ENCODE measurements at places on chromosomes 2 and 18.
A peak's percentile ranks its signal among the peaks of the same experiment; 100 is the strongest.

DNA sequence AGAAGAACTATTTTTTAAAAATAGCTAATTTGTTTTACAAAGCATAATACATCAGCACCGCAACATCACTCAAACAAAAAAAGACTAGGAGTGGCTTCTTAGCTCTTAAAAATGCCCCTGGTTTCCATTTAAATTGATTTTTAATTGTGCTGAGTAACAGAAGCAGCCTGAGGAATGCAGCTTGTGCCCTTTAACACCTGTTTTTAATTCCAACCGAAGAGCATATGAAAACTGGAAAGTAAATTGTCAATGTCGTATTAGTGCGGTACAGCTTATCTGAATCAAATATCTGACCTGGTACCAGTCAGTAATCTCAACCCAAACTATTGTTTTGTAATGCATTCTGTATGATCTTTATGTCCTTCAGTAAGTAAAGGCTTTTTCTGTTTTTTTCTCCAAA lies 13.2 kb upstream of the CD302 start:
- H3K4me3 ChIP-seq: no peak overlapping the region
- H3K4me1 ChIP-seq: no peaks in the 10 kb centered on the region
- no peak for DNase-seq

DNA sequence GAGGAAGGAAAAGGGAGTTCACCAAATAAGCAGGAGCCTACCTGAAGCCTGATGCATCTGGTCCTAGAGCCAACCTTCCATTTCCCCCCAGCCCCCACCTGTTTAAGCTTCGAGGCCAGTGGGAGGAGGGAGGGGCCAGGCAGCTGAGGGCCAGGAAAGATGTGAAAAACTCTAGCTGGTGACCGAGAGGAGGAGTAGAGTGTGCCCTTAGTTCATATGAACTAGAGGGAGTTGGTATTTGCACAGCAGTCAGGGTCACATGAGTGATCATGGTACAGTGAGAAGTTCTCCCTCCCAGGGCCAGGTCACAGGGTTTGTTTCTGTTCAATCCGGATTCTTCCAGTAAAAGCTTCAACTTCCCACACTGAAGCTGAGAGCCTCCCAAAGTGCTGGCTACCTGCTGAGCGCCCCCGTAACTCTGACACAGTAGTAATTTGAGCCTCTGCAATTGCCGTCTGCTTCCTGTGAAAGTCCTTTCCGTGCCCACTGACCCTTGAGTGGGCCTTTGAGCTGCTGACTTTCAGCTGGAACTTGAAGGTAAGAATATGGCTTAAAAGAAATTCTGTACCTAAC lies at the start of gene SULT1C2:
TSS of gene SULT1C2 (plus strand) at position 362 of the 573 bp plus-strand sequence. CDS start 4,773 bp downstream, outside the sequence.
- H3K4me1 ChIP-seq: no peaks in the 10 kb centered on the region
- no peak within 1 kb of the TSS for H3K27ac ChIP-seq
- H3K36me3 ChIP-seq: no peaks in the 10 kb centered on the region

- no peaks in the 10 kb centered on the region for H3K4me1 ChIP-seq
- H3K36me3 ChIP-seq: peaks cover 21% of the 10 kb centered on the region
- no peak overlapping the region for H3K4me3 ChIP-seq
- H3K27me3 ChIP-seq: no peaks in the 10 kb centered on the region
These were observed 82.2 kb downstream of the RAB31 start for GRCh38 chr18:9790261-9790660.

- H3K4me1 ChIP-seq: no peaks in the 10 kb centered on the region
- no peak for DNase-seq
- no peaks in the 10 kb centered on the region for H3K27me3 ChIP-seq
- no peak overlapping the region for H3K27ac ChIP-seq
These were observed 287.3 kb upstream of the REV1 start for GRCh38 chr2:99776906-99777646.

DNA sequence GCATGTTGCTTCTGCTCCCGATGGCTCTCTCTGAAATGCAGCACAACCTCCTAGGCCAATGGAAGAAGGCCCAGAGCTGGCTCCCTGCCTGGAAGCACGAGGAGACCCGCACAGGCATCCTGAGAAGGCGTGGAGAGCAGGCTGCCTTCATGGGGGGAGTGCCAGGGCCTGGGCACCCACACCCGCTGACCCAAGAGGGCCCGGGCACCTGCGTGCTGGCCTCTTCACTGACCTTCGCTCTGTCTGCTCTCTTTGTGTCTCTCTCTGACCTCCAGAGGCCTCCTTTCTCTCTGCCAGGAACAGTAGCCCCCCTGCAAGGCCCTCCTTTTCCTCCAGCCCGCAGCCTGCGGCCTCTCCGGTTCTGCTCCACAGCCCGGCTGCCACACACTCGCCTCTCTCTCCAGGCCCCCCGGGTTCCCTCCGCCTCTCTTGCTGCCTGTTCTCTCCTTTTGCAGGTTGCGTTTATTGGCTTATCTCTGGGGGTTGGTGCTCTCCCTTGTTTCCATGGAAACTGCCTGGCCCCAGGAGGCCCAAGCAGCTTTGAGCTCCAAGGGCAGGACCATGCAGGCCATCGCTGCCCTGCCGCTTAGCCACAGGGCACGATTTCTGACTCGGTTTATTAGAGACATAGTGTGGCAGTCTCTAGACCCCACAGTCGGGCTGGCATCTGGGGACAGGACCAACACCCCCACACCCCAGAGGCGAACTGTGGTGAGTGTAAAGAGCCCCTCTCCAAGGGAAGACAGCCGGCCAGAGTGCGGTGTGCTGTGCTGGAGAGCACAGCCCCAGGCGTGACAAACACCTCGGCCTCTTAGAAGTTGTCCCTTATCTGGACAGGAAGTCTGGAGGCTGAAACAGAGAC lies 1.7 kb downstream of the MZT2B start:
- peak; percentile 61 for DNase-seq
- H3K27me3 ChIP-seq: no peaks in the 10 kb centered on the region
- H3K4me1 ChIP-seq: peaks cover 31% of the 10 kb centered on the region
- H3K4me3 ChIP-seq: no peak overlapping the region

DNA sequence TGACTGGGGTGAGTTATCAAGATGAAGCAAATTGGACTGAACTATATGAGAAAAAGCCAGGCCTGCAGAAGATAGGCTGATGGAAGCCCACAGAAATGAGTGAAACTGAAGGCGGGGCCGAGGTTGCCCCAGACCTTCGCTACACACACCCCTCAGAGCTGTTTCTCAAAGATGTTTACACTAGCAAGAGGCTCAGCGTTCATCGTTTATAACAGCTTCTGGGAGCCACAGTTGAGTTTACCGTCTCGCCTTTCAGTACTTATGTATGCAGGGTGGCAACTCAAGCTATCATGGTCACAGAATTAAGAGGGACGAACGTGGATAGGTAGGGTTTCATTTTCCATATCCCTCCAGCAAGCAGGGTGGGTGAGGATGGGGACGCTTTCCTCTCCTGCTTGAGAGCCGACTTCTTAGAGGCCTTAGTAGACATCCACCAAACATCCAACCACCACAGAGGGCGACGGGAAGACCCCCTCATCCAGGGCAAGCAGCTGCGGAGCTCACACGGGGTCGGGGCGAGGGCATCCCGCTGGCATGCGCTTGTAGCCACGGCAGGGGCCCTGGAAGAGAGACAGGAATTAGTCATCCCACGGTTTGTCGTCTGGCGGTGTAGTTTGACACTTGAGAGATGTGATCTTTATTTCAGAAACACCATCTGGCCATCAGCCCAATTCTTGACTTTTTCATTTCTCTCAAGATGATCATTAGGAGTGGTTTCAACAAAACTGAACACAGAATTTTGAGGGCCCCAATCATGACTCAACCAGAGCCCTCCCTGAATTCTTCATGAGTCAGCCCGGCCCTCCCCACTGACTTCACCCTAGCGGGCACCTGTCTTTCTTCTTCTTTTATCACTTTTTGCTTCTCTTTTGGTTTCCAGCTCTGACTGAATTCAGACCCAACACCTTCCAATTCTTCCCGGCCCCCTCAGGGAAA lies 109.1 kb upstream of the CTDP1 start:
- H3K36me3 ChIP-seq: no peaks in the 10 kb centered on the region
- peaks cover 10% of the 10 kb centered on the region for H3K4me1 ChIP-seq
- no peak for DNase-seq
- H3K4me3 ChIP-seq: no peak overlapping the region
- no peak overlapping the region for H3K27ac ChIP-seq

GRCh38 chr2:186484062-186484735 lies 1.9 kb upstream of the ZC3H15 start:
- no peak for DNase-seq
- H3K4me3 ChIP-seq: no peak overlapping the region
- no peak overlapping the region for H3K27ac ChIP-seq
- no peaks in the 10 kb centered on the region for H3K36me3 ChIP-seq
- peaks cover 11% of the 10 kb centered on the region for H3K4me1 ChIP-seq
- no peaks in the 10 kb centered on the region for H3K27me3 ChIP-seq

DNA sequence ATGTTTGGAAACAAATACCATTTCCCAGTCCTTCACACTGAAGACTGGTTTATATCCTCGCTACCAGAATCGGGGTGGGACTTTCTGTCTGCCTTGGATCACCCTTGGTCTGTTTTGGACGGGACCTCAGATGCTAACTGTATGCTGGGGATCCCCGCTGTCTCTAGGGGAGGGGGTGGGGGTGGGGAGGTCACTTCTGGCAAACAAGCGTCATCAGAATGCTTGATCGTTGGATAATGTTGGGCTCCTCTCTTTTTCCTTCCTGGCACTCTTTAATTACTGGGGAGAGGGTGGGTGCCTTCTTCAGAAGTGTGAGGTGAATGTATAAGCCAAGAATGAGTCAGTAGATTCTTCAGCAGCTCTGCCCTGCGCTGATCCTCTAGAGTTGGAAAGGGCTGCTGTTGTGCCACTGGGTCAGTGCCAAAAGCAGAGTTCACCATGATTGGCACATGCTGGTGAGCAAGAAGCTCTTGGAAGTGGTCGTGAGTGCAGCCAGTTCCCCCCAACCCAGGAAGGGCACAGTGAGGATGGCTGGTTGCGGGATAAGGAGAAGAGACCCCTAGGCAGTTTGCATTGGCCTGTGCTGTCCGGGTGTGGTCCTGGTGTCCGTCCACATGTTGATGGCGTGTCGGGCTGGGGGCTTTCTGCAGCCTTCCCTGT lies 32.2 kb downstream of the DGKD start:
- H3K4me1 ChIP-seq: peaks cover 38% of the 10 kb centered on the region
- DNase-seq: no peak
- no peak overlapping the region for H3K4me3 ChIP-seq
- no peaks in the 10 kb centered on the region for H3K27me3 ChIP-seq
- peaks cover 14% of the 10 kb centered on the region for H3K36me3 ChIP-seq
- H3K27ac ChIP-seq: peak overlapping the region; percentile 27

GRCh38 chr2:145185696-145186095 lies 665.8 kb upstream of the ZEB2 start:
- DNase-seq: no peak
- H3K4me1 ChIP-seq: no peaks in the 10 kb centered on the region
- no peaks in the 10 kb centered on the region for H3K27me3 ChIP-seq
- no peak overlapping the region for H3K4me3 ChIP-seq

DNA sequence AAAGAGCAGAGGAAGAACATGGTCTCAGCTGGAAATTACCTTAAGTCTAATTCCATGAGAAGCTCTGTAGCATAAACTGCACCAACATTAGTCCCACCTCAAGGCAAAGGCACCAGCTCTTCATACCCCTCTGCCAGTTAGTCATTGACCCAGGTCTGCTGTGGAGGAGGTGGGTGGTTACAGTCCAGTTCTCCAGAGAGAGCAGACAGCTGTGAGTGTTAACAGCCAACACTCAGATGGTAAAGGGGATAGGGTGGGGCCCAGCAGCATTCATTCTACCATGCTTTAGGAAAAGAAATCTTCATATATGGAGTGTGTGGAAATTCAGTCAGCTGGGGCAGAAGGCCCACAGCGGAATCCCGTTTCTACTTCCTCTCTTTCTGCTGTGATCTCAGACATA lies 159.7 kb upstream of the FBXO11 start:
- no peak overlapping the region for H3K4me3 ChIP-seq
- no peak overlapping the region for H3K27ac ChIP-seq
- H3K36me3 ChIP-seq: no peaks in the 10 kb centered on the region
- no peak for DNase-seq
- H3K4me1 ChIP-seq: no peaks in the 10 kb centered on the region

DNA sequence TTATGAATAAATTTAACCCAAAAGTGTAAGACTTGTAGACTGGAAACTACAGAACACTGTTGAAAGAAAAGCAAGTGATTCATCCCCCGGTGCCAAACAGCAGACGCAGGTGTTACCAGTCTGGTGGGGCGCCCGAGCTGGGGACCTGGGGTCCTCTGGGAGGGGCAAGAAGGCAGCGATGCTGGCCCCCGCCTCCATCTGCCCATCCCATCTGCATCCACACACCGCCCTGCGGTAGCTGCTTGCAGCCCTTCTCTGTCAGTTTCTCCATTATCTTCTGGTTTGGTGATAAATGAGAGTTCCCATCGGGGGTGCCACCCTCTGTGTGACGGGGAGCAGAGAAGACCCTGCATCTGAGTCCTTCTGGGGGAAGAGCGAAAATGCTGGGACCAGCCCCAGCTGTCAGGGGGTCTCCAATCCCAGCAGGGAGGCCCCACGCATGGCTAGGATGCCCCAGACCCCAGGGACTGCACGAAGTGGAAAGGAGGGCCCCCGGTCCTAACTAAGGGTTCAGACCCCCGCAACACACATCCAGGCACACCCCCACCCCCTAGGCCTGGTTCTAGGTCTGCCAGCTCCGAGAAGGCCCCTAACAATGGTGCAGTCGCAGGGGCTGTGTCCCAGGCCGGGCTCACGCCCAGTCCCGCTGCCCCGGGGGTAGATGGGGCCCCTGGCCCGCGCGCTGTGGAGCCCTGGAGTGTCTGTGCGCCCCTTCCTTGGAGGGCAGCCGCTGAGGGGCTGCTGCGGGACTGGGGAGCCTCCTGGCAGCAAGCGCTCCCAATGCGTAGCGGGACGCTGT lies 686 bp upstream of the RGPD8 start:
- no peak for DNase-seq
- H3K27me3 ChIP-seq: no peaks in the 10 kb centered on the region
- H3K36me3 ChIP-seq: no peaks in the 10 kb centered on the region
- H3K4me3 ChIP-seq: no peak overlapping the region
- H3K27ac ChIP-seq: no peak overlapping the region

- H3K36me3 ChIP-seq: peaks cover 99% of the 10 kb centered on the region
- no peaks in the 10 kb centered on the region for H3K27me3 ChIP-seq
- H3K4me1 ChIP-seq: no peaks in the 10 kb centered on the region
- no peak overlapping the region for H3K4me3 ChIP-seq
- no peak overlapping the region for H3K27ac ChIP-seq
These were observed 19.3 kb downstream of the FEZ2 start for GRCh38 chr2:36578343-36579296.

GRCh38 chr2:176960061-176960460 lies 252.5 kb upstream of the HNRNPA3 start:
- no peak overlapping the region for H3K4me3 ChIP-seq
- H3K27me3 ChIP-seq: peaks cover 3% of the 10 kb centered on the region
- H3K27ac ChIP-seq: no peak overlapping the region
- H3K4me1 ChIP-seq: no peaks in the 10 kb centered on the region

- H3K27ac ChIP-seq: no peak overlapping the region
- H3K27me3 ChIP-seq: peaks cover 5% of the 10 kb centered on the region
- DNase-seq: peak; percentile 42
- H3K36me3 ChIP-seq: no peaks in the 10 kb centered on the region
These were observed 14.9 kb upstream of the MSH6 start for GRCh38 chr2:47767880-47768609.

Data from heart left ventricle (tissue), 16 donors.